Thoracic aorta (tissue), 2 donors: ENCODE measurements at places on chromosomes 3 and 15. TPM values are rescaled to one million over a fixed set of nuclear protein-coding genes. Genes with fewer than 3 reads are reported as not detected.
A peak's percentile ranks its signal among the peaks of the same experiment; 100 is the strongest.

DNA sequence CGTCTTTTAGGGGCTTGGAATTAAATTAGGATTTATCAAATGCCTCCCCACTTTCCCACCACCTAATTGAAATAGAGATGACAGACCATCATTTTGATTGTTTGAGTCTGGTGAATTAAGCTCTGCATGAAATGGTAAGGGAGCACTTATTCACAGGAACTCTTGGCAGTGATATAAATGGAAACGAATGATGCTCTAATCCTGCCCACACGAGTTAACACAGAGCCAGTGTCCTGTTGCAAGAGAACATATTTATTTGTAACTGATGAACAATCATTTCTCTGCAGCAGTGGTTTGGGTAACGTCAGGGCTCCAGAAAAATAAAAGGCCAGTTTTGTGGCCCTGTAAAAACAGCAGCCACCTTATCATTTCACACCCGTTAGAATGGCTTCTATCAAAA is 163.3 kb downstream of the FEZF2 start:
- no peaks in the 10 kb centered on the region for H3K27me3 ChIP-seq
- DNase-seq = no peak
- H3K4me3 ChIP-seq = no peak overlapping the region

DNA sequence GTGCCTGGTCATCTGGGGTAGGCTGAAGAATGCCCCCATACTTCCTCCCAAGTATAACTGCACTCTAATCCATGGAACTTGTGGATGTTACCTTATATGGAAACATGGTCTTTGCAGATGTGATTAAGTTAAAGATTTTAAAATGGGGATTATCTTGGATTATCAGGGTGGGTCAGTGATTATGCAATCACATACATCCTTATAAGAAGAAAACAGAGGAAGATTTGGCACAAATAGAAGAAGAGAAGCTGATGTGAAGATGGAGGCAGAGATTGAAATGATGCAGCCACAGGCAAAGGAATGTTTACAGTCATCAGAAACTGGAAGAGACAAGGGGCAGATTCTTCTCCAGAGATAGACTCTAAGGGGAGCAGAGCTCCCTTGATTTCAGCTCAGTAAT is 1.8 kb upstream of the MRPS22 start:
- H3K4me1 ChIP-seq = peaks cover 16% of the 10 kb centered on the region
- no peak overlapping the region for H3K4me3 ChIP-seq
- DNase-seq = no peak
- H3K36me3 ChIP-seq = peaks cover 5% of the 10 kb centered on the region

GRCh38 chr3:157190380-157190872 is 30.5 kb upstream of the CCNL1 start:
- no peak overlapping the region for H3K27ac ChIP-seq
- no peaks in the 10 kb centered on the region for H3K36me3 ChIP-seq
- H3K4me3 ChIP-seq = no peak overlapping the region
- DNase-seq = no peak
- no peaks in the 10 kb centered on the region for H3K27me3 ChIP-seq

- no peak for DNase-seq
- no peaks in the 10 kb centered on the region for H3K4me1 ChIP-seq
- no peaks in the 10 kb centered on the region for H3K27me3 ChIP-seq
- H3K4me3 ChIP-seq = no peak overlapping the region
- H3K27ac ChIP-seq = no peak overlapping the region
Measured at GRCh38 chr3:41424543-41425300, 225.4 kb downstream of the CTNNB1 start.

DNA sequence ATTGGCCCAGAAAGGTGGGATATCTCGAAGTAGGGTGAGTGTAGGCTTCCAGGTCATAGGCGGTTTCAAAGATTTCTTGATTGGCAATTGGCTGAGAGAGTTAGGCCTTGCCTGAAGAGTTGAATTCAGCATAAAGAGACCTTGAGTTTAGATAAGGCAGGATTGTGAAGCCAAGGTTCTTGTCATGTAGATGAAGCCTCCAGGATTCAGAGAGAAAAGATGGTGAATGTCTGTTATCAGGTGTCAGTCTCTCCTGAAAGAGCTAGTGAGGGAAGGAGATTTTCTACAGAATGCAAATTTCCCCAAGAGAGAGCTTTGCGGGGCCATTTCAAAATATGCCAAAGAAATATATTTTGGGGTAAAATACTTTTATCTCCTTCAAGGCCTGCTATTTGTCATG is 217.0 kb upstream of the TLE3 start:
- no peak for DNase-seq
- no peaks in the 10 kb centered on the region for H3K4me1 ChIP-seq
- H3K4me3 ChIP-seq = no peak overlapping the region
- H3K27me3 ChIP-seq = no peaks in the 10 kb centered on the region
- no peaks in the 10 kb centered on the region for H3K36me3 ChIP-seq

- peaks cover 1% of the 10 kb centered on the region for H3K4me1 ChIP-seq
- no peak overlapping the region for H3K27ac ChIP-seq
- peaks cover 3% of the 10 kb centered on the region for H3K36me3 ChIP-seq
- no peak for DNase-seq
Measured at GRCh38 chr15:71746719-71747118, 63.6 kb upstream of the NR2E3 start.

DNA sequence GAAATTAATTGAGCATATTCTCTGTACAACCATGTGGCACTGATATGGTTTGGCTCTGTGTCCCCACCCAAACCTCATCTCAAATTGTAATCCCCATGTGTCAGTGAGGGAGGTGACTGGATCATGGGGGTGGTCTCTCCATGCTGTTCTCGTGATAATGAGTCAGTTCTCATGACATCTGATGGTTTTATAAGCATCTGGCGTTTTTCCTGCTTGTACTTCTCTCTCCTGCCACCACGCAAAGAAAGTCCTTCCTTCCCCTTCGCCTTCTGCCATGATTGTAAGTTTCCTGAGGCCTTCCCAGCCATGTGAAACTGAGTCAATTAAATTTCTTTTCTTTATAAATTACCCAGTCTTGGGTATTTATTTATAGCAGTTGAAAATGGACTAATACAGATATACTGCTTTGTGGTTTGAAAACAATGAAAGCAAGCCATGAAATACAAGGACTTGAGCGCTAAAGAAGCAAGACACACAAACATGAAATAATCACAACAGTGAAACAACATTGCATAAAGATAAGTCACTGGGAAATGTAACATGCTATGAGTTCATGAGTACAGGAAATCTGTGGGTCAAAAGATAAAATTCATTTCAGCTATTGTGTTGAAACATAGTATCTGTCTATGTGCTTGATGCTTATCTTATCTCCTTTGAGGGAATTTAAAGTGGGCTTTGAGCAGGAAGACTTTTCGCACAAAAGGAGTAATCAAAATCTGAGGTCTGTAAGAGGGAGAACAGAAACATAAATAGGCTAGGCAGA is 288.7 kb downstream of the GBE1 start:
- no peak overlapping the region for H3K4me3 ChIP-seq
- H3K27ac ChIP-seq = no peak overlapping the region
- H3K4me1 ChIP-seq = no peaks in the 10 kb centered on the region
- DNase-seq = no peak
- no peaks in the 10 kb centered on the region for H3K27me3 ChIP-seq

DNA sequence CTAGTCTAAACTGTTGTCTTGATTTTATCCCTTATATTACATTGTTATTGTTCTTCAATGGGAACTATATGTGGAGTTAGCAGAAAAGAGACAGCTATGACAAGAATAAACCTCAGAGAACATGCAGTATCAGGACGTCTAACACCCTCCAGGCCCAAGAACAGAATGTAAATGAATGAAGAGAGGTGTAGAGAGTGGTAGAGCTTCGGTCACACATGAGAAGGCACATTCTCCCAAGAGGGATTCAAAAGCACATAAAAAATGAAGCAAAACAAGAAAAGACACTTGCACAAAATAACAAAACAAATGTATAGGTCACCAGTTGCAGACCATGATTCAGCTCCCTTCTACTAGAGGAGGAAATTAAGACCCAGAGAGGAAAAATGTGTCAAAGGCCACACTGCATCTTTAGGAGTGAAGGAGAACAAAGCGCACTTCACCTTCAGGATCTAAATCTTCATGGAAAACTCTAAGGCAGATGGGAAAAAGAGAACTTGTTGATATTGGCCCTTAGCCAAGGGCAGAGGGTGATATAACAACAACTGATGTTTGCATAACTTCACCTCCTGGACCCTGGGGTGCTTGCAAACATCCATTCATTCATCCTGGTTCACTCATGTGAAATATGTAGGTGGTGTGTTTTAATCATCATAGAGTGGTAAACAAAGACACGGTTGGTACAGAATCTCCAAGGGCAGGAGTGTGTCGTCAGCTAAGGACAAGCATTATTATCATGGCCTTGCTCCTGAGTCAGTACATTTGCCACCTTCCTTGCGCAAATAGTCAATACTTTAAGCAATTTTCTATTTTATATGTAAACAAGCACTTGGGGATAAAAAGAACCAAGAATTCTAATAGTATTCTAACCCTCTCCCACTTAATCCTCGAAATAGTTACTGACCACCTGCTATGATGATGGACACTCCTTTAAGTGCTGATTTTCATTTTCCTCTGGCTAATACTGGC is 8.8 kb downstream of the NEK10 start:
- no peak overlapping the region for H3K27ac ChIP-seq
- H3K27me3 ChIP-seq = no peaks in the 10 kb centered on the region
- no peak overlapping the region for H3K4me3 ChIP-seq

- no peaks in the 10 kb centered on the region for H3K27me3 ChIP-seq
- no peaks in the 10 kb centered on the region for H3K36me3 ChIP-seq
- H3K4me3 ChIP-seq = no peak overlapping the region
- no peak overlapping the region for H3K27ac ChIP-seq
- H3K4me1 ChIP-seq = no peaks in the 10 kb centered on the region
Measured at GRCh38 chr15:28993051-28993719, 107.4 kb downstream of the APBA2 start.

VGLL3 gene
- total RNA-seq = 45.6 TPM

NR1I2 gene
- total RNA-seq = not detected

- peaks cover 74% of the 10 kb centered on the region for H3K4me1 ChIP-seq
- no peaks in the 10 kb centered on the region for H3K36me3 ChIP-seq
- no peaks in the 10 kb centered on the region for H3K27me3 ChIP-seq
- DNase-seq = no peak
Measured at GRCh38 chr3:188469228-188469885, 315.4 kb downstream of the LPP start.

GRCh38 chr3:134655706-134656105 is 4.9 kb upstream of the KY start:
- DNase-seq = no peak
- H3K27ac ChIP-seq = no peak overlapping the region
- no peak overlapping the region for H3K4me3 ChIP-seq
- H3K27me3 ChIP-seq = no peaks in the 10 kb centered on the region
- H3K36me3 ChIP-seq = no peaks in the 10 kb centered on the region
- peaks cover 16% of the 10 kb centered on the region for H3K4me1 ChIP-seq

- H3K27me3 ChIP-seq = no peaks in the 10 kb centered on the region
- peak within 1 kb of the TSS; percentile 95 for H3K27ac ChIP-seq
- H3K36me3 ChIP-seq = no peaks in the 10 kb centered on the region
- peak within 1 kb of the TSS; percentile 99 for H3K4me3 ChIP-seq
- DNase-seq = peak; percentile 9
Measured at GRCh38 chr15:75578948-75579920, at the start of gene PTPN9. Gene PTPN9 (minus strand): TSS chr15:75579315. CDS start chr15:75578776, 539 bp downstream.
